Mammary epithelial cell (primary cell): ENCODE measurements at places on chromosomes 16 and 17. TPM values are rescaled to one million over a fixed set of nuclear protein-coding genes. Genes with fewer than 3 reads are reported as not detected.

The GLYR1 gene
- 31.3 TPM for polyA plus RNA-seq

The MFAP4 gene
- polyA plus RNA-seq, result not detected

The ULK2 gene
- 12.5 TPM for polyA plus RNA-seq

The HBQ1 gene
- 0.45 TPM for polyA plus RNA-seq

The JPH3 gene
- not detected for polyA plus RNA-seq

The KRTAP3-2 gene
- not detected for polyA plus RNA-seq

The SLC25A10 gene
- polyA plus RNA-seq, result 32.2 TPM

DNA sequence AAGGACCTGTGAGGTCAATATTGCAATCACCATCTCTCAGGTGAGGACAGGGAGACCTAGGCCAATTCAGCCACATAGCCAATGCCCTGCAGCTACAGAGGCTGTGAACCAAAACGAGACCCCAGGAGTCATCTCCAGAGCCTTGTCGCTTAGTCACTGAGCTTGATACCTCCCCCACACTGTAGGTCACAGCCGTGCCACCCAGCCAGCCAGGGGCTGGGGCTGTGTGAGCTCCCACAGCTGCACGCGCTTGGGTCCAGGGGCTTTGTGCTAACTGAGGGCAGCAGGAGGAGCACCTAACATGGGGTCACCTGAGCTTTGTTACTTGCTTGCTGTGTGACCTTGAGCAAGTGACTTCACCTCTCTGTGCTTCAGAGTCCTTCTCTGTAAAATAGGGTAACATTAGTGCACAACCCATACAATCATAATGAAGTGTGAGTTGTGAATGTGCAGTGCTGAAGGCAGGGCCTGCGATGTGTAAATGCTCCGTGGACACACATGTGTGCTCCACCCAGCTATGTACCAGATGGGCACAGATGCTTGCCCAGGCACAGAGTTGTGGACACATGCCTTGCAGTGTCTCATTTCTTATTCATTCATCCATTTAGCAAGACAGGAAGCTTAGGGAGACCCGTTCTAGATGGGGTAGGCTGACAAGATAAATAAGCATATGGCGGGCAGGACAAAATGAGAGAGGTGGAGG is 25.9 kb downstream of the SBK1 start:
- peak; percentile 26 for DNase-seq

DNA sequence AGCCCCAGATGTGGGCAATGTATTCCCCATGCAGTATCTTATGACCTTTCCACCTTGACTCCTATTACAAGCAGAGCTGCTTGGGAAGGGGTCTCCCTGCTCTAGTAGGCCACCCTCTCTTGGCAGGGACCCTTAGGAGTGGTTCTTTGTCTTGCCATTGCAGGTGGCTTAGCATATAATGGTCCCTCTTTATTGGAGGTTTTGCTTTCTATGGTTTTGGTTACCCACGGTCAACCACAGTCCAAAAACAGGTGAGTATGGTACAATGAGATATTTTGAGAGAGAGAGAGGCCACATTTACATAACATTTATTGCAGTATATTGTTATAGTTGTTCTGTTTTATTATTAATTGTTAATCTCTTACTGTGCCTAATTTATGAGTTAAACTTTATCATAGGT is 472.8 kb upstream of the ASIC2 start:
- no peak for DNase-seq

DNA sequence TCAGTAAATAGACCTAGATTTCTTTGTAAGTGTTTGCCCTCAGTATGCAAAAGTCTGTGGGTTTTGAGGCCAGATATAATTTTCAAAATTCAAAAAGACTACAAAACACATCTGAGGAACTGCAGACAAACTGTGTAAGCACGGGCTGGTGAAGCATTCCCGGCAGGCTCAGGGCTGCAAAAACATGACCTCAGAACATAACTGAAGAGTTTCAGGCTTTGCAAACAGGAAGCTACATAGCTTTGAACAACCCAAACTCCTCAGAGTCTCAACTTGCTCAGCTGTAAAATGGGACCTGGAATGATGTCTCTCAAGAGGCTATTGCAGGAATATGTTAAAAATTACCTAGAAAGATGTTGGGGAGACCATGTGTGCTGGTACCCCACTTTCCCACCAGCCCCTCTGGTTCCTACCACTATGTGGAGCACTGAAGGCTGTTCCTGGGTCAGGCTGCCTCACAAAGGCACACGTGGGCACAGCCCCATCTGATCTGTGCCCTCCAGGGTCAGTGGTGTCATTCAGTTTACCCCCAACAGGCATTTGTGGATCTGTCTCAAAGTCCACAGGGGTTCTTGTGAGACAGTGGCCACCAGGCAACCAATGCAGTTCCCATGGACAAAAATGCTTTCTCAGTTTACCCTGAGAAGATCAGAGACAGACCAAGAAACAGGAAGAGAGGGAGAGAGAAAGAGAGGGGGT is 72.9 kb downstream of the CREBBP start:
- DNase-seq, result no peak

DNA sequence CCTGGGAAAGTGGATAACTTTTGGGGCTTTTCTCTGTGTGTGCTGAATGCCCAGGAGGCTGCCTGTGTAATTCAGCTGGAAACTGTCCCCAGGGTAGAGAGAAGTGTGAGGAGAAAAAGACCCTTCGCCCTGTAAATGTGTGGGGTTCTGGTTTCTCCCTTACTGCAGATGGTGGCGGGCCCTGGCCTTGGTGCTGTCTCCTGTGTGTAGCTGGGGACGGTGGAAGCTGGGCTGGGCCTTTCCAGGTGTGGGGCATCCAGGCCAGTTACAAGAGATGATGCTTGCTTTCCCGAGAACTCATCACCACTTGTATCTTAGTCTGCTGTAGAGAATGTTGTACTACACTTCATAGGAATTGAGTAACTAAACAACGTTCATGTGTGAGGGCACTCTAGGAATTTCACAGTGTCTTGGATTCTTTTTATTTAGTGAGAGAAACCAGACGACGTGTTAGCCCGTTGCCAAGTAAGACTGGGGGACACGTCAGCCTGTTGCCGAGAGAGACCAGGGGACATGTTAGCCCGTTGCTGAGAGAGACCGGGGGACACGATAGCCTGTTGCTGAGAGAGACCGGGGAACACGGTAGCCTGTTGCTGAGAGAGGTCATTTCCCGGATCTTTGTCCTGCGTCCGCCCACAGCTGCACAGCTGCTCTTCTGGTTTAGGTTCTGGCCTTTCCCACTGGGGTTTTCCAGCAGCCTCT is 43.1 kb downstream of the TBCD start:
- no peak for DNase-seq

GRCh38 chr16:79776243-79776847 is 175.8 kb upstream of the MAF start:
- peak; percentile 41 for DNase-seq

DNA sequence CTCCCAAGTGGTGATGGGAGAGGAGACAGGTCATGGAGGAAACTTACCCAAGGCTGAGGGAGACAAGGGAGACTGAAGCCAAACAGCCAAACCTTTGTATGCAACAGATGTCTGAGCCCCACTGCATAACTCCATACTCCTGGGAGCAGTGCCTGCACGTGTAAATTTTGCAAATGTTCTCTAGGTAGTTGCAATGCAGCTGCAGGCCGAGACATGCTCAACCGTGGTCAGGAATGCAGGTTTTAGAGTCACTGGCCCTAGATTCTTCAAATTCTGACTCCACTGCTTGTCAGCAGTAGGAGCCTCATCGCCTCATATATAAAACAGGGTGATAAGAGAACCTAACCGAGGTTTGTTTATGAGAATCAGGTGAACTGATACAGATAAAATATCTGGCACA is 11.5 kb downstream of the DYNLRB2 start:
- DNase-seq, result peak; percentile 57

DNA sequence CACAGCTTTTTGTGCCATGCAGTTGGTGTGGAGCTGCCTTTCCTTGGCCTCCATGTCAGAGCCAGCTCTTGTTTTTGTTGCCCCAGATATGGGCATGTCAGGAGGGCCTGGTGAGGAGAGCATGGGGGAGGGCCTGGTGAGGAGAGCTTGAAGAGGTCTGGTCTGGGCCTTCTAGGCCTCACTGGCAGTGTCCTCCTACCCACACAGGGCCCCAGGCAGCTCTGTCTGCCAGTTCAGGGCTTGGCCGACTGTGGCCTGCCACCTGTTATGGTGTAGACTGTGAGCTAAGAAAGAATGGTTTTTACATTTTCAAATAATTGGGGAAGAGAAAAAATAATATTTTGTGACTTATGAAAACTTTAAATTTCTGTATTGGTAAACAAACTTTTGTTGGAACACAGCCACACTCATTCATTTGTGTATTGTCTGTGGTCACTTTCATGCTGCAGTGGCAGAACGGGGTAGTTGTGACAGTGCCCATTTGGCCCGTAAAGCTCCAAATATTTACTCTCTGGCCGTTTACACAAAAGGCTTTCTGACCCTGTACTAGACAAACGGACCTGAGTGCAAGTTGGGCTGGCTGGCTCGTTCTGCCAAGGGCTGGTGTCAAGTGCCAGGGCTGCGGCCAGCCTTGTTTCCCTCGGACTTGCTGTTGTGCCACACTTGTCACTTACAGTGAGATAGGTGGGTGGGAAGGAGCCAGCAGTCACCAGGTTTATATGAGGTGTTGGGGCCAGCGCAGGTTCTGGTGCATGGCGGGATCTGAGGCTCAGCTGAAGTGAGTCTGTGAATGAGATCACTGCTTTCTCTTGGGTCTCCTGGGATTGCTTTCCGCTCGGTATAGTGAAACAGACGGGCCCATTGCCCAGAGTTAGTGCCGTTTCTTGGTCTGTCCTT is 18.2 kb downstream of the PGS1 start:
- DNase-seq, result no peak

DNA sequence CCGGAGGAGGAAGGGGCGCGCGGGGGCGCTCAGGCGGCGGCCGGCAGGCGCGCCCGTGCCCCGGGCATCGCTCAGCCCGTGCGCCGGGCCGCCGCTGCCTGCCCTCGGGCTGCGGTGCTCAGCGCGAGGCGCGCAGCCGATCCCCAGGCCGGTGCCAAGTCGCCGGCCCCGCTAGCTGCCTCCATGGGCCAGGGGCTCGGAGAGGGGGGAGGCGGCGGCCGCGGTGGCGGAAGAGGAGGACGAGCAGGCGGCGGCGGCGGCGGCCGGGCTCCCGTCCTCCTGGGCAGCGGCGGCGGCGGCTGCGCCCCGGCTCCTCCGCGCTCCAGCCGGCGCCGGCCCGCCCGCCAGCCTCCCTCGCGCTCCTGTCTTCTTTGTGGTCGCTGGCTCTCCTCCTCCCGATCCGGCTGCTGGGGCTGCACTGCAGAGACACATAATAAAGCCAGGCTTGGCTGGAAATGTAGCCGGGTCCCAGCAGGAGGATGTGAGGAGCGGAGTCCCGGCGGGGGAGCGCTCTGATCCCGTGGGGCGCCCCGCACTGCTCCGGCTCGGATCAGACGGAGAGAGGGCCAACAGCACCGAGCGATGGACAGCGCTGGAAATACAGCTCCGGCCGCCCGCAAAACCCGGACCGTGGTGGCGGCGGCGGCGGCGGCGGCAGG is 889 bp upstream of the ZNF423 start:
- DNase-seq, result peak; percentile 73

- no peak for DNase-seq
Observed at GRCh38 chr17:17079761-17080160, 37.5 kb downstream of the MPRIP start.

- DNase-seq, result no peak
Observed at GRCh38 chr17:67624886-67625656, 92.7 kb upstream of the NOL11 start.

DNA sequence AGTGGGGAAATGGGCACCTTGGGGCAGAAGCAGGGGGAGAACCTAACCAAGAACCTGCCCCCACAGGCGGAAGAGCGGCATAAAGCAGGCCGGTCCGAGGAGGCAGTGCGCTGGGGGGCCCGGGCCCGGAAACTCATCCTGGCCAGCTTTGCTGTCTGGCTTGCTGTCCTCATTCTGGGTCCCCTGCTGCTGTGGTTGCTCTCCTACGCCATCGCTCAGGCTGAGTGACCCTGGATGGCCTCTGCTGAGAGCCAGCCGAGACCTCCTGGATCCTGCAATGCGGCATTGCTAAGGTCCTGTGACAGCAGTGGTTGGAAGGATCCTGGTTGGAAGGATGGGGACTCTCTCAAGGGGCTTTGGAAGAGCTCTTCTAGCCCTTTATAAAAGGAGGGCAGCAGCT is 4.5 kb upstream of the PHKG2 start:
- no peak for DNase-seq

DNA sequence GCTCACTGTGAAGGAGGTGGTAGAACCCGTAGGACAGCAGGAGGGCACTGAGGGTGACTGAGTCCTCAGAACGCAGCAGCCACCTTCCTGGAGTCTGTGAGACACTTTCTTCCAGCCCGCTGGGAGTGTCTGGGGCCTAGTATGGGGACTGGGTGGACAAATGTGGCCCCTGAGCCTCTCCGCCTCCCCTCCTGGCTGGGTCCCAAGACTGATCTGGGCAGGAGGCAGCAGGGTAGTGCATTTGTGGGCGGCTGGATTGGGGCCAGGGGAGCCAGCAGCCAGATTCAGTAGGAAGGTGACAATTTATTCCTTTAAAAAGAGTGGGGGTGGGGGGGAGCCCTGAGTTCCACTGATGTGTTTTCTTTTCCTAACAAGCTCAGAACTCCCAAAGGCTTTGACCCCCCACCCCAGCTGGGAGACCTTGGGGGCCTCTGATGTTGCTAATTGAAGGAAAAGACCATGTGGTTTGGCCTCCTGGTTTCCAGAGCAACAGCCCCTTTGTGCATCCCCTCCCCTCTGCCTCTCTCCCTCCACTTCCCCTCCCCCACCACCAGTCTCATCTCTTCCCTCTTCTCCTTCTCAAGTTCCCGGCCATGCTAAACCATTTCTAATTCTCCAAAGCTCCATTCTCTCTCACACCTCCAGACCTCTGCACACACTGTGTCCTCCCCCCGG is 4.4 kb downstream of the CLEC19A start:
- no peak for DNase-seq
